ENCODE measurements at places on chromosomes 6 and 20. TPM values are rescaled to one million over a fixed set of nuclear protein-coding genes. Genes with fewer than 3 reads are reported as not detected.
A peak's percentile ranks its signal among the peaks of the same experiment; 100 is the strongest.

DNA sequence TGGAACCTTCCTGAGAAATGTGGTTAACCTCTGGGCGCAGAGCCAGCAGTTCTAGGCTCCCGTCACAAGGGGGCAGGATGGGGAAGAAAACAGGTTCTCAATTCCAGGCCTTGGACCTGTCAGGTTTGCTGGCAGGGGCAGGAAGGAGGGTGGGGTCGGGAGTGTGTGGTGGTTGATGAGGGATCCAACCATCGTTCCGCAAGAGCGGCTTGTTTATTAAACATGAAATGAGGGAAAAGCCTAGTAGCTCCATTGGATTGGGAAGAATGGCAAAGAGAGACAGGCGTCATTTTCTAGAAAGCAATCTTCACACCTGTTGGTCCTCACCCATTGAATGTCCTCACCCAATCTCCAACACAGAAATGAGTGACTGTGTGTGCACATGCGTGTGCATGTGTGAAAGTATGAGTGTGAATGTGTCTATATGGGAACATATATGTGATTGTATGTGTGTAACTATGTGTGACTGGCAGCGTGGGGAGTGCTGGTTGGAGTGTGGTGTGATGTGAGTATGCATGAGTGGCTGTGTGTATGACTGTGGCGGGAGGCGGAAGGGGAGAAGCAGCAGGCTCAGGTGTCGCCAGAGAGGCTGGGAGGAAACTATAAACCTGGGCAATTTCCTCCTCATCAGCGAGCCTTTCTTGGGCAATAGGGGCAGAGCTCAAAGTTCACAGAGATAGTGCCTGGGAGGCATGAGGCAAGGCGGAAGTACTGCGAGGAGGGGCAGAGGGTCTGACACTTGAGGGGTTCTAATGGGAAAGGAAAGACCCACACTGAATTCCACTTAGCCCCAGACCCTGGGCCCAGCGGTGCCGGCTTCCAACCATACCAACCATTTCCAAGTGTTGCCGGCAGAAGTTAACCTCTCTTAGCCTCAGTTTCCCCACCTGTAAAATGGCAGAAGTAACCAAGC, 29.6 kb downstream of the SRSF3 start:
- peak; percentile 87 for DNase-seq

GRCh38 chr20:40442181-40442963, 246.7 kb downstream of the MAFB start:
- DNase-seq: peak; percentile 32

- DNase-seq: no peak
Measured at GRCh38 chr6:69026715-69027114, 391.6 kb downstream of the ADGRB3 start.

GRCh38 chr20:52172392-52173047, 19.1 kb downstream of the ZFP64 start:
- DNase-seq: no peak

GRCh38 chr6:148388521-148388920, 45.9 kb downstream of the SASH1 start:
- no peak for DNase-seq

DNA sequence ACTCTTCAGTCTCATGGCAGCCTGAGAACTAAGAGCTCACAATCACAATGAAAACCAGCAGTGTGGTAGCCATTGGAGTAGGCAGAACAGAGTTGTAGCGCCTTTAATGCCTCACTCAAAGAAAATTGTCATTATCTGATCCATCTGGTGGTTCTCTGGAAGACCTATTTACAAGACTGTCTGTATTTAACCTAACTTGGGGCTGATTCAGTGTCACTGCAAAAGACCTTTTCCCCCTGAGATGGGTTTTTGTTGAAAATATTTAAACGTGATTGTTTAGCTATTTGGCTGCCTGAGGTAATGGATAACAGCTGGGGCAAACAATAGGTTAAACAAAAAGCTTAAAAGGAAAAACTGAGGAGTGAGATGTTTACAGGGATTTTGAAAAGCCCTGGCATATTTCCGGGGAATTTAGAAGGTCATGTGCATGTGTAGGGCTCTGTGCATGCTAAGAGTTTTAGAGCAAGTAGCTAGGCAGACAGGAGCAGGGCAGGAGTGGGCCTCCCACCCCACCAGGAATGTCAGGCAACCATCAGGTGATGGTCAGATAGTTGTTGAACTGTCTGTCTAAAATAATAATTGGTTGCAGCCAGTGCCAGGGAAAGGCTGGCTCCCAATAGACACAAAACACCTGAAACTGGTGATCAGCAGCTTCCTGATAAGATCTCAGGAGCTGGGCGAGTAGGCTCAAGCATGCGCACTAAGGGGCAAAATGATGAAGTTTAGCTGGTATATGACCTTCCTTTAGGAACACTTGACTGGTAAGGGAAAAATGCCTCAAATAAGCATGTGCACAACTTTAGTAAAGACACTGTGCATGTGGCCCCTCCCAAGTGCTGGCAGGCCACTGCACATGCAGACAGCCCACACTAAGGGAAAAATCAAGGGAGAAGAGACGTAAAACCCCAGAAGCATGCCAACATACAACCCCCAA, 70.8 kb upstream of the AKIRIN2 start:
- peak; percentile 12 for DNase-seq

DNA sequence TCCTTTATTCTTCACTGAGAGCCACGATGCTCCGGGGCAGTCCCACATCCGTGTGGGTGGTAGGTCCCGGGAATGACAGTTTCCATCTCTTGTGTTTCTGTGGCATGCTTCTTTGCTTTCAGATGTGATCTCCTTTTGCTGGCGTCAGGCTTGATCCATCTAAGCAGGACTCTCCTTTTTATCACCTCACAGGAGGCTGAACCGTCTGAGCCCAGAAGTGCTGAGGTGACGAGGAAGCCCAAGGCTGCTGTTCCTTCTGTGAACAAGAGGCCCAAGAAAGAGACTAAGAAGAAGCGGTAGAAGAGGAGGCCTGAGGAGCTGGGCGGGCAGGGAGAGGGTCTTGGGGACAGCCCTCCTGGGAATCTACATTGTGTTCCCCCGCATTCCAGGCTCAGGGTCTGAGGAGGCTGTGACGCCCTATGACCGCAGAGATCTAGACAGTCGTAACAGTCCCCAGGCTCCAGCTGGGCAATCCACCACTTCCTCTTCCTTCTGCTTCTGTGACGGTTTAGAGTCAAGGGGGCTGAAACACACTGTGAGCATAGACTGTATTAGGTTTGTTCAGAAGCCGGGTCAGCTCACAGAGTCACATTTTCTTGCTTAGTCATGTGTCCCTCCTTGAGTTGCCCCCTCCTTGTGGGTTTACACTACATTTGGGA, 26.8 kb downstream of the MANBAL start:
- DNase-seq: no peak

GRCh38 chr20:4073852-4074741, 58.7 kb upstream of the RNF24 start:
- no peak for DNase-seq

GRCh38 chr6:119112812-119113530, 34.5 kb upstream of the FAM184A start:
- DNase-seq: no peak

GRCh38 chr6:43703512-43704429, 16.2 kb upstream of the MRPS18A start:
- DNase-seq: no peak

The ZBTB9 gene
- total RNA-seq: 4.9 TPM

The BMP2 gene
- total RNA-seq: 15.9 TPM

The PIGT gene
- total RNA-seq: 26.2 TPM

The ANKRD6 gene
- total RNA-seq: 3.6 TPM

The PDE10A gene
- under 0.01 TPM for total RNA-seq

The JAG1 gene
- 34.2 TPM for total RNA-seq

The SAPCD1 gene
- total RNA-seq: 0.50 TPM

The SLC17A1 gene
- not detected for total RNA-seq

The MAD2L1BP gene
- total RNA-seq: 19.2 TPM

All from fibroblast of lung (primary cell).